Activated T-helper 1 cell treated with anti-CD3 and anti-CD28 coated beads, Interleukin-12 subunit alpha, Interleukin-12 subunit beta, Interleukin-2, Interleukin-4 antibody, amounts not matched to agents 30 ng/mL and 10 ng/mL and 1 ng/mL, durations not matched to agents 14 hours and 24 hours and 36 hours (primary cell): ENCODE measurements at places on chromosomes 11 and 22. TPM values are rescaled to one million over a fixed set of nuclear protein-coding genes. Genes with fewer than 3 reads are reported as not detected.

The GNG3 gene
- not detected in 2 replicates for total RNA-seq

The C11orf86 gene
- total RNA-seq: not detected in 2 replicates

The TRIM49 gene
- total RNA-seq: not detected in 2 replicates

The MRGPRX4 gene
- total RNA-seq: not detected in 2 replicates

The ST3GAL4 gene
- total RNA-seq: 13.2 and 14.1 TPM in 2 replicates

DNA sequence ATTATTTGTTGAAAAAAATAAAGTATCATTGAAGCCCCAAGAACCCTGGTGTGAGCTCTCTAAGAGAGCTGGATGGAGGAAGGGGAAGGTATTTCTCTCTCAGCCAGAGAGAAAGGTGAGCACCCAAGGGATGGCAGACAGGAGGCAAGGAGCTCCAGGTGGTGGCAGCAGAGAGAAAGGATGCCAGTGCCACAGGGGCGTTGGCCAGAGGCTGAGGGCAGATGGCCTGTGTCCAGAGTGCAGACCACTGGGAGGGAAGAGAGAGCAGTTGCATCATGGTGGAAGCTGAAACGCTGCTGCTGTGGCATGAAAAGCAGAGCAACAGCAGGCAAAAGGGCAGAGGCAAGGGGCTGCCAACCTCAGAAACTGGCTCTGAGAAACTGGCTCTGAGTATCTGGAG, 8.5 kb downstream of the SPON1 start:
- H3K27me3 ChIP-seq: peaks cover 26% of the 10 kb centered on the region
- DNase-seq: no peak
- H3K4me1 ChIP-seq: peaks cover 36% of the 10 kb centered on the region

DNA sequence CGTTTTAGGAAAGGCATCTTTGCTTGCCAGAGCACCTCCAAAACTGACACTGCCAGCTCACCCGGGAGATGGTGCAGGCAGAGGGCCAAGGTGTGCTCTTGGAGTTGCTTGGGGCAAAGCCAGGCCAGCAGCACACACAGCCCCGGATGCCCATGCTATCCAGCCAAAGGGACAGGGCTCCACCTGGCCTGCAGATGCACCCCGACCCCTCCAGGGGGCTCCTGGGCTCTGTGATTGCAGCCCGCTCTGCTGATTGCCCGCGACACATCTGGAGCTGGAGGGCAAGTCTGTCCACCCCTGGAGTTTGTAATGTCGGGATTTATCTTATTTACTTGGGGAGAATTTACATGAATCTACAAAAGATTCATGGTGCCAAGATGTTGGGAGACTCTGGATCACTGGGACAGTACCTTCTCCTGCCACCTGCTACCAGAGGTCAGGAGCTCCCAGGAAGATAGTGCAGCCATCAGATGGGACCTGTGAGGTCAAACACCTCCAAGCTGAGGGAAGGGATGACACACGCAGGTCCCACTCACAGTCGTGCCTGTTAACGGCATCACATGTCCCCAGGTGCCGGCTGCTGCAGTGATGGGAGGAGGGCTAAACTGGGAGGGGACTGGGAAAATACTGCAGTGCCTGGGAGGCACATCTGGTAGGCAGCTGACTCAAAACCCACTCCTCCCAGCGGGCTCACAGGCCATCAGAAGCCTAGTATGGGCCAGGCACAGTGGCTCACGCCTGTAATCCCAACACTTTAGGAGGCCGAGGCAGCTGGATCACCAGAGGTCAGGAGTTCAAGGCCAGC, 17.2 kb downstream of the CBX7 start:
- peaks cover 2% of the 10 kb centered on the region for H3K27me3 ChIP-seq
- DNase-seq: no peak
- H3K27ac ChIP-seq: no peak overlapping the region
- no peaks in the 10 kb centered on the region for H3K36me3 ChIP-seq

GRCh38 chr11:69958308-69958707, 119.8 kb upstream of the ANO1 start:
- DNase-seq: no peak
- no peak overlapping the region for H3K4me3 ChIP-seq
- H3K27me3 ChIP-seq: peaks cover 12% of the 10 kb centered on the region
- H3K4me1 ChIP-seq: no peaks in the 10 kb centered on the region
- no peaks in the 10 kb centered on the region for H3K36me3 ChIP-seq
- no peak overlapping the region for H3K27ac ChIP-seq
